ENCODE measurements at places on chromosomes 6 and 20. TPM values are rescaled to one million over a fixed set of nuclear protein-coding genes. Genes with fewer than 3 reads are reported as not detected.
A peak's percentile ranks its signal among the peaks of the same experiment; 100 is the strongest.

DNA sequence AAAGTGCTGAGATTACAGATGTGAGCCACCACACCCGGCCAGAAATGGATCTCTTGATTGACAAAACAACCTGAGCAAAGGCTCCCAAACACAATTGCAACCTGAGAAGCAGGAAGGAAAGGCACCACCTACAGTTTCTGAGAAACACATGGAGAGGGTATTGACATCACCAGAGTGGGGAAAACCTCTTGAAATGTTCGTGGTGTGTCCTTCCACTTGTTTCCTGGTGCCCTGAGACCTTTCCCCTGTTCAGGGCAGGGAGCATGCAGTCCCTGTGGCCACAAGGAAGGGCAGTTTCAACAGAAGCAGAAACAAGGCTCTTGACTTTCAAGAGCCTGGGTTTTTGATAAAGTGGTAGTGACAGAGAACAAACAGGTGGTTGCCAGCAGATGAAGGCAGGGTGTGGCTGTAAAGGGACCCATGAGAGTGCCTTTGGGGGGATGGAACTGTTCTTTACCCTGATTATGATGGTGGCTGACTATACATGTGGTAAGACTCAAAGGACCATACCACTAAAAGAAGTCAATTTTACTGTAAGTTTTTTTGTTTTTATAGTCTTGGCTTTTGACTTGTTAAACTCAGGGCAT is 3.2 kb upstream of the BPIFA1 start:
- DNase-seq, result peak; percentile 24

CD24 gene
- 54.0 TPM for total RNA-seq

HLA-DMB gene
- total RNA-seq, result 91.0 TPM

- DNase-seq, result no peak
Observed at GRCh38 chr20:33812908-33813462, 1.8 kb downstream of the CHMP4B start.
